ENCODE measurements at places on chromosomes 7 and 10.
A peak's percentile ranks its signal among the peaks of the same experiment; 100 is the strongest.

DNA sequence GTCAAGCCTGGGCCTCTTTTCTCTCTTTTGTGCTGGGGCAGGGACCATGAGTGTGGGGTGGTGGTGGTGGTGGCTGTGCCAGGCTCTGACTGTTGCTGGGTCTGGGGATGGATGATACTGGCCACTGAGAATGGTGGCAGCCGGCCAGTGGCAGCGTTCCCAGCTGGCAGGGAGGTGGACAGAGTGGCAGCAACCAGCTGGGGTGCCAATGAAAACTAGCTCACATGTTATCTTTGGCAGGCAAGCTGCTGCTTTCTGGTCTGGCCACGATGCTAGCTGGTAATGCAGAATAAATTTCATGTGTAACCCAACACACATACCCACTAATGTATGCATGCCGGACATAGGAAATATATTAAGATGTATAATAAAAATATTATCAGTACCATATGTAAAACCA, 95.0 kb upstream of the SLC26A5 start:
- DNase-seq = no peak

DNA sequence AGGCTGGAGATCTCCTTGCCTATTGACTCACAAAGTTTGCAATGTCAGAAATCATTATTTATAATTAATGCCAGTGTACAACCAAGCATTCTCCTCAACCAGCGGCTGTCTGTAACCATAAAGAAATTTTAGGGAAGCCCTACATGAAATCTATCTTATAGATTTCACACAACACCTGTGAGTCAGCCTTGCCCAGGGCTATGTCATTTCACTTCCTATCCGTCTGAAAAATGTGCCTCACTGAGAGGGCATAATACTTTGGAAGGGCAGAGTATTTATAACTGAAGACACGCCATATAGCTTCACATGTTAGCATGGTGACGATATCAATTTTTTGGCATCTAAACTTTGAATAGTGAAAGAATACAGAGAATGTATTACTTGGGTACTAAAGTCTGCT, 296.6 kb upstream of the ETV1 start:
- no peak for DNase-seq

DNA sequence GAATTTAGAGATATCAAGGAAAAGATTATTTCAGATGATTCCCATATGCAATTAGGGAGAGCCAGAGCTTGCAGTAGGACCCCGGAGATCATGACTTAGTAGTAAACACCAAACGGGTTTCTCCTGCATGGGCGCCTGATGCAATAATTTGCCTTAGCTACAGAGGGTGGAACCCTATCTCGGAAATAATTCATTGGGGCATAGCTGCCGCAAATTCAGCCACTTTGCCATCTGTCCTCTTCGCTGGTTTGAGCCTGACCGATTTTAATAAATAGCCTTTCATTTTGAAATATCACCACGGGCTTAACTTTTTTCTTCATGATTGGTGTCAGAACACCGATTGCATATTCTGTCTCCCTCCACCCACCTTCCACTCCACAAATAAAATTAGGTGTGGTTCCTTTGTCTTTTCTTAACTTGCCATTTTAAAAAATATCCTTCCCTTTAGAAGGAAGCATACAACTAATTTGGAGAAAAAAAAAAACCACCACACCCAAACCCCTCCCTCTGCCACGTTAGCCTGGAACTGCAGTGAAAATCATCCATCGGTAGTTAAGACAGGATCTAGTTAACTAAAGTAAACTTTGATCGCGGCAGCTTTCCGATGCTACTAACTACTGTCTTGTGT, 1.4 kb downstream of the GARS1 start:
- no peak for DNase-seq

DNA sequence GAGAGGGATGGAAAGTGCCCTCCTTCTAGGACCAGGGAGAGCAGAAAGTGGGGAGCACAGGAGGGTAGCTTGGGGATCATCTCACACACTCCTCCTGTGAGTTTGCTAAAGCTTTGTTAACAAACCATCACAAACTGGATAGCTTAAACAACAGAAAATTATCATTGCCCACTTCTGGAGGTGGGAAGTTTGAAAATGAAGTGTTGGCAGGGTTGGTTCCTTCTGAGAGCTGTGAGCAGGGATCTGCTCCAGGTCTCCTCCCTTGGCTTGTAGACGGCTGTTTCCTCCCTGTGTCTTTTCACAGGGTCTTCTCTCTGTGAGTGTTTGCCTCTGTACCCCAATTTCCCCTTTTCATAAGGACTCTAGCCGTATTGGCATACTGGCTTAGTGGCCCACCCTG, 32.0 kb upstream of the CXCL12 start:
- no peak for DNase-seq

DNA sequence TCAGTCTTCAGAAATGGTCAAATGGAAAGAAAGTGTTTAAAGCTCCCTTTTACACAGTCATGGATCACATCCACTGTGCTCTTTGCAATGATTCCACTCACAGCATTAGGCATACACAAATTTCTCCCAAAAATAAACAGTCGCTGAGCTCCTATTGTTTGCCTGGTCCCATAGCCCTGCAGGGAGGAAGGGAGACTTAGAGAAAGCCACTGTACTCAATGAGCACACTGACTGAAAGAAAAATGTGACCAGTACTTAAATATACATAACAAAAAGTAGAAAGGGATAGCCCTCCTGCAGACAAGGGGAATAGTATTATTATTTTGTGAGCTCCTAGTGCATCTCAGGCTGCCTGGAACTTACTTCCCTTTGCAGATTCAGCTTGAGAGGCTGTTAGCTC, 853.2 kb downstream of the GRID1 start:
- DNase-seq = no peak

DNA sequence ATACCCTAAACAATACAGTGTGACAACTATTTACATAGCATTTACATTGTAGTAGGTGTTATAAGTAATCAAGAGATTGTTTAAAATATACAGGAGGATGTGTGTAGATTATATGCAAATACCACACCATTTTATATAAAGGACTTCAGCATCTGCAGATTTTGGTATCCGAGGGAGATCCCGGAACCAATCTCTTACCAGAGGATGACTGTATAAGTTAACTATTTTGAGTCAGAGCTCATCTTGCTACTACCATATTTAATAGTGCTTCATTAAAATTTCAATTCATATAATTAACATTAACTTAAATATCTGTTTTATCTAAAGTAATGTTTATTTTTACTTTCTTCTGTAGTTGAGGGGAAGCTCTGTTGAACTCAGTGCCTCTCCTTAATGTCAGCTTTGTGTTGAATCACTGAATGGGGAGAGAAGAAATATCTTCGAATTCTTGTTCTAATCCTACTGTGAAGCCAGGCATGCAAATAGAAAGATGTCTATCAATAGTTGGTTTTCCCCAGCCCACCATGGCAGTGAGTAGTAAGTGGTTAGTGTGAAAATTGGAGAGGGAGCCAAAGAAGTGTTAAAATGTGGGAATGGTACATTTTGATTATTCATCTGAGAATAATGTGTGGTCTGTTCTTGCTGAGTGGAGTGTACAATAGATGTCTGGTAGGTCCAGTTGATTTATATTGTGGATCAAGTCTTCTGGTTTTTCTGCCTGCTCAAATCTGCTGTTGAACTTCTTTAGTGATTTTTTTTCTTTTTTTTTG, 90.1 kb upstream of the CYP26C1 start:
- DNase-seq = no peak

DNA sequence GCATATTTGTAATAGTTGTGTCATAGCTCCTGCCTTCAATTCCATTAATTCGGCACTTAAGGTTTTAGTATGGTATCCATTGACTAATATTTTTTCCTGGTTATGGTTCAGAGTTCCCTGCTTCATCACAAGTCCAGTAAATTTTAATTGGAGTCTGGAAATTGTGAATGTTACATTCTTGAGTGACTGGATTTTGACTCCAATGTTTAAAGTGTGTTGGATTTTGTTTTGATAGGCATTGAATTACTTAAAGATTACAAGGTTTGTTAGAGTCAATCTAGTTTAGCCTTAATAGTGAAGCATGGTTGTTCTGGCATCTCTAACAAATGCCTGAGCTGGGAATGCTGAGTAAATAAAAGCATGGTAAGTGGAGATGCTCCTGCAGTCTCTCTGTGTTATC, 326.6 kb upstream of the IGFBP3 start:
- DNase-seq = no peak

DNA sequence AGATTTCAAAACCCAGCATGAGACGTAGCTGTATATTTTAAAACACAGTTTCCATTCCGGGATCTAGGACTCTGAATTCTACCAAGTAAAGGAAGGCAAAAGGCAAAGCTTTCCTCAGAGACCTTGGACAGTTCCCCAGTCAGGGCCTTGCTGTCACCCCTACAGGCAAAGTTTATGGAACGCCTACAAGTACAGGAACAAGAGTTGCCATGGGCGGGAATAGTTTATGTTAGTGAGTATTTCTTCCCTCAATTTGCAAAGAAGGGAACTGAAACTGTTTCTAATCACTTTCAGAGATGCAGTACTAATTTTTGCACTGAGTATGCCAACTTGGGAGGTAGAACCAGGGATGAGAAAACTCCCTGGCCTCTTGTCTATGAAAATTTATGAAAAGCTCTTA, 68.2 kb upstream of the LRGUK start:
- no peak for DNase-seq

GRCh38 chr10:88008866-88009470, 145.5 kb downstream of the PTEN start:
- DNase-seq = no peak

DNA sequence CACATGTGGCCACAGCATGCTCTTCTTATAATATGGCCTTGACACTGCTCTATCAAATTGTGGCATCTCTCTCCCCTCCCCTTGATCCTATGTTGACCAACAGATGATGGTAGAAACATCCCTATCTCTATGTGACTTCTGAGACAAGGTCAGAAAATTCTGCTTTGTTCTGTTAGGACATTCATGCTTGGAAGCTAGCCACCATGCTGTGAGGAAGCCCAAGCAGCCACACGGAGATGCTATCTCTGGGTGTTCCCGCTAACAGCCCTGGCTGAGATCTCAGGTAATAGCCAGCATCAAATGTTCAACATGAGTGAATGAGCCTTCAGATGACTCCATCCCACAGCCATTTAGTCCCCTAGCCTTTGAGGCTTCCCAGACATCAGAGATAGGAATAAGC, 36.8 kb upstream of the CPXM2 start:
- no peak for DNase-seq

DNA sequence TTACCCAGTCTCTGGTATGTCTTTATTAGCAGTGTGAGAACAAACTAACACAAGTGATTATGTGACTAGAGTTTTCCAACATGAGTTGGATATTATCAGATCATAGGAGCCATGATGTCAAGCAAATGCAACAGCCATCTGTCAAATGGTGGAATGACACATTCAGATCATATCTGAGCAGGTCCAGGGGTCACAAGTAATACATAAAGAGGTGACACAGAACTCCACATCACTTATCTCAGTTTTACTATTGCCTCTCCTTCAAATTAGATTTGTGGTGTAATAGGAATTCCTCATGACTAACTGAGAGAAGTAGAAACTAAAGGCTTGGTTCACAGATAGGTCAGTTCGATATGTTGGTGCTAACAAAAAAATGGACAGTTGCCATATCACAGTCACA, 12.2 kb upstream of the SAMD9L start:
- no peak for DNase-seq

- peak; percentile 11 for DNase-seq
These were observed at the start of gene DGKB for GRCh38 chr7:14902589-14903067. Gene DGKB, minus strand, starts transcription at chr7:14902751.

DNA sequence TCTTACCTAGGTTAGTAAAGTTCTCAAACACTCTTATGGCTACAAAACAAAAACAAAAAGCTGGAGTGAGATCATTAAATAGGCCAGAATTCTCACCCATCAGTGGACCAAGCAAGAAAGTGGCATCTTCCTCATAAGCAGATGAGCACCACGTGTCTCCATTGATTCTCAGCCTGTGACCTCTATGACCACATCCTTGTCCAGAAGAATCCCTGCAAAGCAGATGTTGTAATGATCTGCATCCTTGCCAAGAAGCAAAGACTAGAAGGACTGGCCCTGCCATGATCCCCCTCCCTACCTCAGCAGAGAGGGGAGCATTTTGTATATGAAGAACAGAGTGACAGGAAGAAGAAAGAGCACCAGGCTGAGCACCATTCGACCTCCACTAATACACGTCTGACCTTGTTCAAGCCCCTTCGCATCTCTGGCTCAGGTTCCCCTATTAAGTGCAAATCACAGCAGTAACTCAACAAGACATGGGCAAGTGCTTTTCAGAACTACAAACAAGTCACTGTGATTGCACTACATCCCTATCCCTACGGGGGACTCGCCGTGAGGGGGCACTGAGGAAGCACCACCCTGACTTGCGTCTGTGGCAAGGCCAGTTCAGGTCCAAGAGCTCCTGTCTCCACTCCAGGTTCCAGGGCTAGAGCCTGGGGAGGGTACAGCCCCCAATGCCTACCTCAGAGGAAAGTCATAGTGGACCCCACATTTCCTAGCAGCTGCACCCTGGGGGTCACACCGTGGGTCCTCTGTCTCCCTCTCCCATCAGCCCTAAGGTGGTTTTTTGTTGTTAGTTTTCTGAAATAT, 22.2 kb upstream of the RASSF4 start:
- no peak for DNase-seq

GRCh38 chr7:21261627-21262594, 166.0 kb upstream of the SP4 start:
- no peak for DNase-seq

DNA sequence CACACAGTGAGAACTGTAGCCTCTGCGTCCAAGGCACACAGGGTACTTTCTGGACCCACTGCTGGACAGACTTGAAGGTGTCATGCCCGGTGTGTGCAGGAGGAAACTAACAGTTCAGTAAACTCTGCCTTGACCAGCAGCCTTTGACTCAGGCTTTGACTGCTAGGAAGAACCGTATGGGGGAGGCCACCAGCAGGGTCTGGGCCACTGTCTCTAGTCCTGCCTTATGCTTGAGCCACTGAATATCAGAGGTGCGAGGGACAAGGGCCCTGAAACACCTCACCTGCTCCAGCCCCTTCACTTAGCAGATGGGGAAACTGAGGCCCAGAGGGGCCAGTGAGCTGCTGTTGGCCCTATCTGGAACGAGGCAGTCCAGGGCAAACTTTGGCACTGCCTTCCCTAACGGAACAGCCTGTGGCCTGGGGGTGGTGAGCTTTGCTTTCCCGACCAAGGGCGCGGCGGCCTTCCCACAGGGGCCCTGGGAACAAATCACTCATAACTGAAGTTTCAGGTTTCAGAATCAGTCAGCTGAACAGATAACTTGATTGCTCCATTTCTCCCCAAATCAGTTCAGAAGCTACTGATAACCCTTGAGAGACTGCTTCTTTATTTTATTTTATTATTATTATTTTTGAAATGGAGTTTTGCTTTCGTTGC, 130.0 kb downstream of the FAM53B start:
- no peak for DNase-seq

GRCh38 chr10:109247814-109248213, 675.5 kb downstream of the XPNPEP1 start:
- no peak for DNase-seq

DNA sequence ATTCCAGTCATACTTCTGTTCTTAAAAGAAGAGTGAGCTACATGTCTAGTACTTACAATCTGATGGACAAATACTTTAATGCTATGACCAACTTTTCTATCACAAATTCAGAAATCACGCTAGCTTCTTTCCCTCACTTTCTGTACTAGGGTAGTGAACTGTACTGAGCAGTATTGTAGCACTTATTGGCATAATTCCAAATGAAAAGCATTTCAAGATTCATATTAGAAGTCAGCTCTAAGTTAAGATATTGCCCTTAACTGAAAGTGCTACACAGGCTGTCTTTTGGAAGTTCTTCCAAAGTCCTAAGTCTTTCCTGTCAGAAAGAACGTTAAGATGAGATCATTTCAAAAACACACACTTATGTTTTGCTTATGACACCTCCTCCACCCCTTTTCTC, 13.4 kb downstream of the P4HA1 start:
- DNase-seq = no peak
